CD4-positive, alpha-beta memory T cell (primary cell): ENCODE measurements at places on chromosomes 13 and 19. TPM values are rescaled to one million over a fixed set of nuclear protein-coding genes. Genes with fewer than 3 reads are reported as not detected.

- no peak for DNase-seq
- no peak within 1 kb of the TSS for H3K4me3 ChIP-seq
- H3K4me1 ChIP-seq, result peaks cover 9% of the 10 kb centered on the region
- no peak within 1 kb of the TSS for H3K27ac ChIP-seq
- no peaks in the 10 kb centered on the region for H3K27me3 ChIP-seq
These were observed at the start of gene PRX for GRCh38 chr19:40413291-40413845. PRX (minus strand) TSS chr19:40413378; CDS start chr19:40407932, 5,446 bp downstream.

MPV17L2 gene
- 10.5 TPM for polyA plus RNA-seq

PGLYRP1 gene
- polyA plus RNA-seq, result not detected

ZNF536 gene
- polyA plus RNA-seq, result not detected

- no peaks in the 10 kb centered on the region for H3K27me3 ChIP-seq
- H3K4me1 ChIP-seq, result no peaks in the 10 kb centered on the region
- H3K36me3 ChIP-seq, result peaks cover 18% of the 10 kb centered on the region
- no peak overlapping the region for H3K4me3 ChIP-seq
- DNase-seq, result no peak
- no peak overlapping the region for H3K27ac ChIP-seq
These were observed 28.2 kb downstream of the CILP2 start for GRCh38 chr19:19566306-19566705.

GRCh38 chr19:4267101-4267900 lies 11.8 kb upstream of the SHD start:
- H3K36me3 ChIP-seq, result peaks cover 30% of the 10 kb centered on the region
- H3K4me1 ChIP-seq, result peaks cover 7% of the 10 kb centered on the region
- no peak overlapping the region for H3K27ac ChIP-seq
- peak; percentile 44 for DNase-seq
- no peak overlapping the region for H3K4me3 ChIP-seq

DNA sequence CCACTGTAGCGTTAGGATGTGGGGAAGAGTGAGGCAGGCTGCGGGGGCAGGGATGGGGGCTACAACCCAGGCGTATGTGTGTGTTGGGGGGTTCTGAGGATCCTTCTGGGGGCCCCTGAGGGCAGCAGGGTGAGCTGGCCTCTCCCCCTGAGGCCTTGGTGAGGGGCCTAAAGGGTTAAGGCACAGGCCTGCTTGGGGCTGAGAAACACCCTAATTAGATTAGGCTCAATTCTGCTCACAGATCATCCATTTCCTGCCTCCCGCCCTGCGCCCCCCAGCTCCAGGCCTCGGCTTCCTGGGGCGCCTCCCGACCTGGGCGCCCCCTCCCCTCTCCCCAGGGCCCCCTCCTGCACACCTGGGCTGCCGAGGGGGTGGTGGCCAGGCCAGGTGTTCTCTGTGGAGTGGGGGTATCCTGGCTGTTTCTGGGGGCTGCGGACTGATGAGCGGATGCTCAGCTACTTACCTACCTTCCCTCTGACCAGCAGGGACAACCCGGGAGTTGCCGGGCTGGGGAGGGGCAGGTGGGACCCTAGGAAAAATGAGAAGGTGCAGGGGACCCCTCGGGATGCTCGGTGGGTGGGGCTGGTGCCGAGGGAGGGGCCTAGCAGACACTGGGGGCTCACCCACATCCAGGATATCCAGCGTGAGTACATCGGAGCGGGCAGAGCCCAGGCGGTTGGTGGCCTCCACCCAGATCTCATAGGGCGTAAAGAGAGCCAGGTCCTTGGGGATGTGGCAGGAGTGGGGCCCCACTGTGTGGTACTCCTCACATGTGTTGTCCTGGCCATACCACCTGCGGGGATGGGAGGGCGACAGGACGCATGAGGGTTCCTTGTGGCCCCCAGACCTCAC lies 8.6 kb downstream of the CRLF1 start:
- H3K27ac ChIP-seq, result no peak overlapping the region
- H3K4me1 ChIP-seq, result peaks cover 15% of the 10 kb centered on the region
- no peak overlapping the region for H3K4me3 ChIP-seq
- peaks cover 2% of the 10 kb centered on the region for H3K27me3 ChIP-seq
- no peaks in the 10 kb centered on the region for H3K36me3 ChIP-seq

GRCh38 chr19:7841751-7842660 lies 12.0 kb downstream of the EVI5L start:
- H3K4me3 ChIP-seq, result no peak overlapping the region
- no peaks in the 10 kb centered on the region for H3K4me1 ChIP-seq
- no peaks in the 10 kb centered on the region for H3K27me3 ChIP-seq
- no peak for DNase-seq

DNA sequence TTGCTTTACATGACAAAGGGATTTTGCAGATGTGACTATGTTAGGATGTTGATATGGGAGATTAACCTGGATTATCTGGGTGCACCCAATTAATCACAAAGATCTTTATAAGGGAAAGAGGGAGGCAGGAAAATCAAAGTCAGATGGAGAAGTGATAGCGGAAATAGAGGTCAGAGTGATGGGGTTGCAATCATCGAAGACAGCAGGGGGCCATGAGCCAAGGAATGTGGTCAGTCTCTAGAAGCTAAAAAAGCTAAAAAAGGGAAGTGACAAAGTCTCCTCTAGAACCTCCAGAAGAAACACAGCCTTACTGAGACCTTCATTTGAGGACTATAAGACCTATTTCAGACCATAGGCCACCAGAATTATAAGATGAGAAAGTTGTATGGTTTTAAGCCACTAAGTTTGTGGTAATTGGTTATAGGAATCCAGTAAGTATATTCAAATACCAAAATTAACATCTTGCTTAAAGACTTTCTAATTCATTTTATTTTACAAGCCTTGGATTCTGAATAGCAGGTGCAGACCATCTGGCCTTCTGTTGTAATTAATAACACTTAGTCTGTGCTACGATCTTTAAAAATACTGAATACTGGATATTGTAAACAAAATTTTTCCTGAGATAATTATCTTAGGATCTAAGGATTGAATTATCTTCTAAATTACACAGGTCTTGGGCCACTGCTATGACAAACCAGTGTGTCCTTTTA lies 493.4 kb upstream of the PCDH20 start:
- DNase-seq, result no peak
- H3K27ac ChIP-seq, result no peak overlapping the region
- H3K27me3 ChIP-seq, result no peaks in the 10 kb centered on the region
- H3K36me3 ChIP-seq, result no peaks in the 10 kb centered on the region
- no peaks in the 10 kb centered on the region for H3K4me1 ChIP-seq
